Tibial nerve (tissue), 4 donors: ENCODE measurements at places on chromosomes 3 and 15.
A peak's percentile ranks its signal among the peaks of the same experiment; 100 is the strongest.

GRCh38 chr3:119703820-119704531 is 1.2 kb downstream of the CFAP91 start:
- H3K4me1 ChIP-seq = no peaks in the 10 kb centered on the region
- no peaks in the 10 kb centered on the region for H3K36me3 ChIP-seq
- H3K4me3 ChIP-seq = peak overlapping the region; percentile 66

GRCh38 chr3:28745436-28745835 is 396.8 kb upstream of the AZI2 start:
- H3K27me3 ChIP-seq = no peaks in the 10 kb centered on the region
- H3K4me1 ChIP-seq = no peaks in the 10 kb centered on the region

DNA sequence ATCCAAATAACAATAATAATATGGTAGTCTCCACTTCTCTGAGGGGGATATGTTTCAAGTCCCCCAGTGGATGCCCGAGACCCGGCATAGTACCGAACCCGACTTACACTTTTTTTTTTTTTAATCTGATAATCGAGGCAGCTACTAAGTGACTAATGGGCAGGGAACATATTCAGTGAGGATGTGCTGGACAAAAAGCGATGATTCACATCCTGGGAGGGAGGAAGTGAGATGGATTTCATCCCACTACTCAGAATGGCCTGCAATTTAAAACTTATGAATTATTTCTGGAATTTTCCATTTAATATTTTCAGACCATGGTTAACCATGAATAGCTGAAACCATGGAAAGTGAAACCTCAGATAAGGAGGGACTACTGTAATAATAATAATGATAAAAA is 49.5 kb upstream of the SELENOK start:
- DNase-seq = no peak
- no peaks in the 10 kb centered on the region for H3K4me1 ChIP-seq
- H3K4me3 ChIP-seq = no peak overlapping the region
- H3K27me3 ChIP-seq = no peaks in the 10 kb centered on the region
- no peaks in the 10 kb centered on the region for H3K36me3 ChIP-seq

DNA sequence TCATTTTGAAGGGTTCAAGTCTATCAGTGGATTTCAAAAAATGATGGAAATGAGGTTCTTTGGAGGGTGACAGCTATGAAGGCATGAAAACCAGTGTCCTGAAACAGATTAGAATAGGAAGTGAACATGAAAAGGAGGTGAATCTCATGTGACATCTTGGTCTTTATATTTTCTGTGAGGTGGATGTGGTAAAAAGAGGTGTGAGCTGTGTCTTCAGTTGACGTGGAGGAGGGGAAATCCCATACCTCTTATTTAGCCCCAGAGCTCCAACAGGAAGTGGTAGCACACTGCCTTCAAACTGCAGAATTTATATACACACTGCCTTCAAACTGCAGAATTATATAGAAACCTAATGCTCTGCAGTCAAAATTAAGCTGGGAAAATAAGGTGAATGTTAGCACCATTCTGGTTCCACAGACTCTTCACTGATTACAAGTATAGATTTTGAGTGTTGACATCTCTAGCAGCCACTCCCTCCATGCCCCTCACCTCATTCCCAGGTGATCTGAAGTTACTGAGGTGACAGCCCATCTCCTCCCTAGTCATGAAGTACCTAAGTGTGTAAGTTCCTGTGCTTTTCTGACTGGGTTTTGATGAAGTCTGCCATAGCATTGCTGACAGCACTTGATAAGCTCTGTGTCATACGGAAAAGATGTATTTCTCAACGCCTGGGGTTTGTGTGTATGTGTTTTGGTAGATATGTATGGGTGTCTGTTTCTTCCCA is 2.7 kb downstream of the RAB8B start:
- H3K27ac ChIP-seq = peak overlapping the region; percentile 93
- no peaks in the 10 kb centered on the region for H3K27me3 ChIP-seq
- peaks cover 59% of the 10 kb centered on the region for H3K4me1 ChIP-seq
- H3K4me3 ChIP-seq = no peak overlapping the region

DNA sequence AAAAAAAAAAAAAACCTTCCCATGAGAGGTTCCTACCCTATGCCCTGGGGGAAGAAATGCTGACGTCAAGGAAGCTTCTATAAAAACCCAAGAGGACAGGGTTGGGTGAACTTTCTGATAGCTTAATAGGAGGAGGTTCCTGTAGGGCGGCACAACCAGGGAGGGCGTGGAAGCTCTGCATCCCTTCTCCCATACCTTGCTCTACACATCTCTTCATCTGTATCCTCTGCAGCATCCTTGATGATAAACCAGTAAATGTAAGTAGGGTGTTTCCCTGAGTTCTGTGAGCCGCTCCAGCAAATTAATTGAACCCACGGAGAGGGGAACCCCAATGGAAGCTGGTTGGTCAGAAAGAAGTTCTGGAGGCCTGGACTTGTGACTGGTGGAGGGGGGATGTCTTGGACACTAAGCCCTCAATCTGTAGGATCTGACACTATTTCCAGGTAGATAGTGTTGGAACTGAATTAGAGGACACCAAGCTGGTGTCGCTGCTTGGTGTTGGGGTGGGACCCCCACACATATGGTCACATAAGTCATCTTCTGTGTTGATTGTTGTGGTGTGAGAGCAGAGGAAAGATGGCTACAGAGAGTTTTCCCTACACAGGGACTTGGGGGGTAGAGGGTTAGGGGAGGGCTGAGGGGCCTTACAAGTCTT is 91.5 kb downstream of the ST6GAL1 start:
- H3K4me1 ChIP-seq = no peaks in the 10 kb centered on the region
- DNase-seq = no peak
- H3K27ac ChIP-seq = no peak overlapping the region
